ENCODE measurements at places on chromosomes 5 and 9.

GRCh38 chr9:76717613-76718012 lies 46.6 kb upstream of the PCA3 start:
- DNase-seq, result no peak

DNA sequence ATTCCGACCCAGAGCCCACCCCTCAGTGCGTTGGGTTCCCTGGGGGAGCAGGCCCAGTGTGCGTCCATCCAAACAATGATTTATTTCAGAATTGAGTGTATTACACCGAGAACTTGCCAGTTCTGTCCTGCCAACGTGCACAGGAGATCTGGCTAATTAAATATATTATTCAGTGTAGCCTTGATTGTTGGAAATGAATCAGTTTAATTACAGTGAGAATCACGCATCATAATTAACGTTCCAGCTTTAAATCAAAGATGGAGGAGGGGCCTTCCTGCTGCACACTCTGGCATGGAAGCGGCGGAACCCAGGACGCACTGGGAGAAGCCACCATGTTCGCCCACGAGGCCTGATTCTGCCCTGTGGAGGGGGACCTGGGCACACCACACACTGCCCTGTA lies 30.7 kb upstream of the TMEM250 start:
- DNase-seq, result no peak

GRCh38 chr9:2261421-2262103 lies 246.4 kb downstream of the SMARCA2 start:
- DNase-seq, result no peak

DNA sequence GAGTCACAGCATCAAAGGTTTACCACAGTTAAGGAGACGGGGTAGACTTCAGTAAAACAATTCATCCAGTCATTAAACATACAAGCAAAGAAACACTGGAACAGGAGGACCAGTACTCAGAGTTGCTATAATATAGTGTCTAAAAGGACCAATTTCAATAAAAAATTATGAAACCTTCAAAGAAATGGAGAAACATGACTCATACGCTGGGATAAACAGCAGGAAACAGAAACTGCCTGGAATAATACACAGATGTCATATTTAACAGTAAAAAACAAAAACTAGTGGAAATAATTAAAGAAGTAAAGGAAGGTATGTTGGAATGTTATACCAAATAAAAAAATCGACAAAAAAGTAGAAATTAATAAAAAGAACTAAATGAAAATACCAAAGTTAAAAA lies 1075.9 kb downstream of the NR2F1-AS1 start:
- no peak for DNase-seq

DNA sequence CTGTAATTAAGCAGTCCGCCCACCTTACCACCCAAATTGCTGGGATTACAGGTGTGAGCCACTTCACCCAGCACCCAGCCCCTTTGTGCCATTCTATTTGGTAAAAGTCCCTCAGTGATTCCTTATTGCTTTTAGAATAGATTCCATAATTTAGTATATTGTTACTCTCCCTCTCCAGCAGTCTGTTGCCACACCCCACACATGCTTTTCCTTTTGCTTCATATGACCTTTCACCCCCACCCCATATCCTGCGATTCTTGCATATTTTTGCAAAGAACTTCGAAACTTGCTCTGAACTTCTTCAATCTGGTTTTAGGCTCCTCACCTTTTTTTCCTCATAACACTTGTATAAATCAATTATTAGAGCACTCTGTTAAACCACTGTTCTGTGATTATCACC lies 100.2 kb downstream of the MTREX start:
- no peak for DNase-seq

DNA sequence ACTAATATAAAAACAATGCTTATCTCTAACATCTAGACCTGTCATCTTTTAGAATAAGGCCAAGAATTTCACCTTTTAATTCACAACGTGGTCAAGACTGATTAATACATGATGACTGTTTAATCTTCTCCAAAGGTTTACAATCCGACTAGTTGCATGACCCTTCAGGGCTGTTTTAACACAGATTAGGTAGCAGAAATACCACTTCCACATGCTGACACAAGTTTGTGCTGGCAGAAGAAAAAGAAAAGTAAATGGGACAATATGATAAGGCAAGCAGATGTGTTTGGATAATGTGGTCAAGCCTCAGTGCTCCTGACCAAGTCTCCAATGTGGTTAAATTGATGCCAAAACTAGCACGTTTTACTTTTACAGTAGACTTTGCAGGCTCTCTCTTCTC lies 31.1 kb downstream of the SEMA6A start:
- DNase-seq, result no peak

All from stimulated activated CD4-positive, alpha-beta T cell treated with anti-CD3 and anti-CD28 coated beads, Interleukin-1b, Interleukin-23, amount 100 ng/mL, for 48 hours (primary cell).